ENCODE measurements at places on chromosomes 4 and X.

- DNase-seq: no peak
Measured at GRCh38 chrX:12892716-12893115, 13.7 kb upstream of the TLR8 start.

DNA sequence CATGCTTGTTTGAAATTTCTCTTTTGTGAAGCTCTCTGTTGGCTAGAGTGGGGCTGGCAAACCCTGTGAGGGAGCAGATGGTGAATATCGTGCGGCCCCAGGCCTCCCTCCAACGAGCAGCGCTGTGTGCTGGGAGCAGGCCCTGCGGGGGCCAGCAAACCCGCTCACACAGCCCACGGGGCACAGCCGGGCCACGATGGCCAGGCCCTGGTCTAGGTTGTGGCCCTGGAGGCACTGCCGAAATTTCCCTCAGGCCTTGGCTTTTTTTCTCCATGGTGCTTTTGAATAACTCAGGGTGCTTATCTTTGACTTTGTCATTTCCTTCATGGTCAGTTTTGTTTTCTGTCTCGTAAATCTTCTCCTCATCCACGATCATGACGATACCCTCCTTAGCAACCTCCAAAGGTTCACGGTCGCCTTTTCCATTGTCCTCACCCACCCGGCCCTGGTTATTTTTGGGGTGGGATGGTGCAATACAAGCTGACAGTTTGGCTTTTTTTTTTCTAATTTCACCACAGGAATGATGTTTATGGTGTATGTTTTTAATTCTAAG, 20.7 kb downstream of the PCGF3 start:
- no peak for DNase-seq

- no peak for DNase-seq
Measured at GRCh38 chr4:96186593-96186992, 346.7 kb downstream of the PDHA2 start.

DNA sequence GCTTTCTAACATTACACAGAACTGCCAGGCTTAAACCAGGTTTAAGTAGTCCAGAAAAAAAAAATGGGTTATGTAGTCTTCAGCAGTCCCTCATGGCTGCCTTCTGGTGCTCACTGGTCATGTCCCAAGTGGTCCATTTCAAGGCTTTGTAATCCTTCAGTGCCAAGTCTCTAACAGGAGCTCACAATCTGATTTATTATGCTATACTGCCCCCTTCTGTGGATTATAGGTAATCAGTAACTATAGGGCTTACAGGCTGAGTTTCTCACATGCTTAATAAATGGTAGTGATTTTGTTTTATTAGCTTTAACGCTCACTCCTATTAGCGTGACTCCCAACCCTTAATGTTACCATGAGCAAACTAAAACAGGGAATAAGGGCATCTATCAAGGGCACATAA, 92.5 kb upstream of the EDA2R start:
- no peak for DNase-seq

DNA sequence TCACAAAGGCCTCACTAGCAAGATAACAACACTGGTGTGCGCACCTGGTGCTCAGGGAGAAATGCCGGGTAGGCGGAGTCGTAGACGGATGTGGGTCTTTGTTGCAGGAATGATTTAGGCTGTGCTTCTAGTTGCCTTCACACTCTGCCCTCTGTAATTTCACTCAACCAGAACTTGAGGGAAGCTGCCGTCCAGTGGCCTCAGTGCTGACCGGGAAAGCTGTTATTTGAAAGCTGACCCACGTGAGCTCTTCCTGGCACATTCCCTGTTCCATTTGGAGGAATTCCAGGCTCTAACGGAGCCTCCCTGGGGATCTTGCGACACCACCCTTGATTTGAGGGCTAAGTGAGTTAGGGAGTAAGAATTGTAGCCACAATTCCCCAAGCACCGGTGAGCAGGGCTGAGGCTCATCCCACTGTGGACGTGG, 15.9 kb downstream of the SH3TC1 start:
- peak; percentile 83 for DNase-seq

DNA sequence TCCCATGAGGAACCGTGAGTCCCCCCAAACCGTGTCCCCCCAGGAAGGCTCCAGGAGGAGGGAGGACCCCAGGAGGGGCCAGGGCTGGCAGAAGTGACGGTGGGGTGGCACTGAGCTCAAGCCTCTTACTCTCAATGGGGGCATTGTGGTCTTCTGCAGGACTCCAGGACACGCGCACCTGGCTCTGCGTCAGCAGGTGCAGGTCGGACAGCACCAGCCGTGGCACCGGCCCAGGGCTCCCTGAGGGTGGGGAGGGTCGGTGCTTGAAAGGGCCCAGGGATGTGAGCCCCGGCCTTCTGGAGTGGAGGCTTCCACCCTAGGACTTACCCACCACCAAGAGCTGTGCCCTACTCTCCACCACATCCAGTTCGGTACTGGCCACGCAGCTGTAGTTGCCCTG, 18.3 kb downstream of the L1CAM start:
- DNase-seq: no peak

DNA sequence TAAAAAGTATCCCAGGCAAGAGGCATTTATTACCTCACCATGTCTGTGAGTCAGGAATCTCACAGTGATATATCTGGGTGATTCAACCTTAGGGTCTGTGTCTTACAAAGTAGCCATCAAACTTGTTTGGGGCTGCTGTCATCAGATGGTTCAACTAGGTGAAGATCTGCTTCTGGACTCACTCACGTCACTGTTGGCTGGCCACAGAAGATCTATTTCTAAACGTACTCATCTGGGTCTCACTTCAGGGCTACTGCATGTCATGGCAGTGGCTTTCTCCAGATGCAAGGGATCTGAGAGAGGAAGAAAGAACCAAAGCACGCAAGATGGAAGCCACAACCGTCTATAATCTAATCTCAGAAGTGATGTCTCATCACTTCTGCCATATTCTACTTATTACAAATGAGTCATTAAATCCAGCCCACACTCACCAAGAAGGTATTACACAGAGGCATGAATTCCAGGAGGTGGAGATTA, 267.8 kb upstream of the ANKRD50 start:
- no peak for DNase-seq

- no peak for DNase-seq
Measured at GRCh38 chrX:114047558-114047957, 536.3 kb upstream of the HTR2C start.

DNA sequence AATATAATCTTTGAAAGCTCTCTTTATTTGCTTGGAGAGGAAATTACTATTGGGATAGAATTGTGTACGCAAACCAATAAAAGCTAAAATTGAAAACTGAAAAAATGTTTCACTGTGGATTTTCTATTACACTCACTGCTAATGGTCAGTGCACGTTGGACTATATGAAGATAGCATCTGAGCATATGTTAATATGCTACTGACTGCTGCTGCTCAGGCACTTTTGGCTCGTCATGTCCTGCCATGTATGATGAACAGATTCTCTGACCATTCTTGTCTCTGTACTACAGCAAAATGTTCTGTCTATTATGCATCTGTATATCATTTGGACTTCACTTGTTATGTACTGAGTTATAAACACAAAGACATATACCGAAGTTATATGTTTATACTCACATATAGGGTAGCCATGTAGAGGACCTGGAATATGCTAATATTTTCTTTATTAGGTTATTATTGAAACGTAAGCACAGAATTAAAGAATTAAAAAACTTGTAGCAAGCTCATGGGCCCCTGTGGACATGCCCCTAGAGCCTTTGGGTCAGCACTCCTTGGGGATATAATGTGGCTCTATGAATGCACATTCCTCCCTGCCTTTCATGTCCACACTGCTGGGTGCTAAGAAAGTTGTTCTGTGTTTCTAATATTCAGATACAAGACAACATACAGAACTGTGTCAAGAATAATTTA, 120.8 kb downstream of the ANK2 start:
- no peak for DNase-seq

GRCh38 chrX:23805389-23805788, 22.4 kb downstream of the SAT1 start:
- no peak for DNase-seq

DNA sequence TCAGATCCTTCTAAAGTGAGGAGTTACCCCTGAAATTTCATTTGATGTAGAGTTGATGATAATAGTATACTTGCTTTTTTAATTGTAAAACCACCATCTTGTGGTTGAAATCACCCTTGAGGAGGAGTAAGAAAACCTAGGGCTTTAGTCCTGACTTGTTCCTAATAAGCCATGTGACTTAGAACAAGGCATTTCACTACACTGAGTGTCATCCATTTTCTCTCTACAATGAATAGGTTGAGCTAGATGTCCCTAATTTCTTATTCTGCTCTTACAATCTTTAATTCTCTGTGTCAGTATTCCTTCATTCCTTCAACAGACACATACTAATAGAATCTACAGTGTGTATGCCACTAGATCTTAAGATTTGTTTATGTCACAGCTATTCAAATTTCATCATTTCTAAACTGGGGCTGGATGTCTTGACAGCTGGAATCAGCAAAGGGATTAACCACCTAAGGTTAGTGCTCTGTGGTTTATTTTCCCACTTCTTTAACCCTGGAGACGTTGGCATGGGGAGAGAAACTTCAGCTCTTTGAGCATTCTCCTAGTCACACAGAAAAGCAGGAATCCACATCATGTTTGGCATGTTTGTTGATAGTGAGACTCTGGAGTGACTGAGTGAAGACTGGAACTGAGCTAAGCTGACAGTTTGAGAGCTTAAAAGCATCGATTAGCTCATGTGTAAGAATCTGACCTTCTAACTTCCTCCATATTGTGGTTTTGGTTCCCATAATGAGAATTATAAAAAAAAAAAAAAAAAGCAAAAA, 246.3 kb downstream of the NDST4 start:
- DNase-seq: no peak

DNA sequence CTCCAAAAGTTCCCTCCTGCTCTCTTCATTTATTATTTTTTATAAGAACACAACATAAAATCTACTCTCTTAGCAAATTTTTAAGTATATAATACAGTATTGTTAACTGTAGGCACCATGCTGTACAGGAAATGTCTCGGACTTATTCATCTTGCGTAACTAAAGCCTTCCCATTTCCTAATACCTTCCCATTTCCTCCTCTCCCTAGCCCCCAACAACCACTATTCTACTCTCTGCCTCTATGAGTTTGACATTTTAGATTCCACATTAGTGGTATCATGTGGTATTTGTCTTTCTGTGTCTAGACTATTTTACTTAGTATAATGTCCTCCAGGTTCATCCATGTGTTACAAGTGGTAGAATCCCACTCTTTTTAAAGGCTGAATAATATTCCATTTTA, 15.8 kb upstream of the SYTL4 start:
- no peak for DNase-seq

DNA sequence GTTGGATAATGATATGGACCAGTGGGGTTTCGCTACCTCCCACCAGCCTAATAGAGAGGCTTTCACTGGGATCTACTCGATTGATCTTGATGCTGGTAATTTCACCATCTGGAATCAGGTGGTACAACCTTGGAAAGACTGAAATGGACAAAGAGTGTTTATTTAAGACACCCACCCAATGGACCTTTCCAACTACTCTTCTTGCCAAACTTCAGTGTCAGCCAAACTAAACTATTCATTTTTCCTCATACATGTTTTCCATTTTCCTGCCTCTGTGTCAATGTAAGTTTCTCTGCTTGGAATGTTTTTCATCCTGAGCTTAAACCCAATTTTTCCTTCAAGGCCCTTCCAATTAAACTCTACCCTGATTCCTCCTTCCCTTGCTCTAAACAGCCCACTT, 92.6 kb downstream of the LNX1 start:
- DNase-seq: no peak

- no peak for DNase-seq
Measured at GRCh38 chr4:8419222-8420041, 21.1 kb downstream of the ACOX3 start.

GRCh38 chr4:5990446-5991160, 27.6 kb downstream of the C4orf50 start:
- DNase-seq: no peak

DNA sequence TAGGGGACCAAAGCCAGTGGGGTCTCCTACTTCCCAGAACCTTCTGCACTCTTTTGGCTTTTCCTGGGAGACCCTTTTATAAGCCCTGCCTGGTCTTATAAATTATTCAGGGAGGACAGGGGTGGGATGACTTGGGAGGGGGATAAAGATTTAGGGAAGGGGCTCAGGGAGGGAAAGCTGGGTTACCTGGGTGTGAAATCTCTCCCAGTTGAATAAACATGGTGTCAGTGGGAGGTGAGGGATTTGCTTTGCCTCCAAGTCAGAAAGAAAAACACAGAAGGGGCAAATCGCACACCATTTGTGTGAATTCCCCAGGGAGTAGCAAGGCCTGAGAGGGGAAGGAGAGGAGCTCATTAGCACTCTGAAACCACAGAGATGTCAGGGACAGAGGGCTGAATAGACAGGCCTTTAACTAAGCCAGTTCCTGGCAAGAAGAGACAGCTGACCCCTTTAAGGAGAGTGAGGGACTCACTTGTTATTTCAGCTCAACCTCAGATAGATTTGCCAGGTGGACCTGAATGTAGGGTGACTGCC, at the start of gene RIPPLY1:
Gene RIPPLY1 (minus strand): TSS at position 51 of the 534 bp plus-strand sequence. CDS start 54 bp downstream, outside the sequence.
- DNase-seq: no peak

DNA sequence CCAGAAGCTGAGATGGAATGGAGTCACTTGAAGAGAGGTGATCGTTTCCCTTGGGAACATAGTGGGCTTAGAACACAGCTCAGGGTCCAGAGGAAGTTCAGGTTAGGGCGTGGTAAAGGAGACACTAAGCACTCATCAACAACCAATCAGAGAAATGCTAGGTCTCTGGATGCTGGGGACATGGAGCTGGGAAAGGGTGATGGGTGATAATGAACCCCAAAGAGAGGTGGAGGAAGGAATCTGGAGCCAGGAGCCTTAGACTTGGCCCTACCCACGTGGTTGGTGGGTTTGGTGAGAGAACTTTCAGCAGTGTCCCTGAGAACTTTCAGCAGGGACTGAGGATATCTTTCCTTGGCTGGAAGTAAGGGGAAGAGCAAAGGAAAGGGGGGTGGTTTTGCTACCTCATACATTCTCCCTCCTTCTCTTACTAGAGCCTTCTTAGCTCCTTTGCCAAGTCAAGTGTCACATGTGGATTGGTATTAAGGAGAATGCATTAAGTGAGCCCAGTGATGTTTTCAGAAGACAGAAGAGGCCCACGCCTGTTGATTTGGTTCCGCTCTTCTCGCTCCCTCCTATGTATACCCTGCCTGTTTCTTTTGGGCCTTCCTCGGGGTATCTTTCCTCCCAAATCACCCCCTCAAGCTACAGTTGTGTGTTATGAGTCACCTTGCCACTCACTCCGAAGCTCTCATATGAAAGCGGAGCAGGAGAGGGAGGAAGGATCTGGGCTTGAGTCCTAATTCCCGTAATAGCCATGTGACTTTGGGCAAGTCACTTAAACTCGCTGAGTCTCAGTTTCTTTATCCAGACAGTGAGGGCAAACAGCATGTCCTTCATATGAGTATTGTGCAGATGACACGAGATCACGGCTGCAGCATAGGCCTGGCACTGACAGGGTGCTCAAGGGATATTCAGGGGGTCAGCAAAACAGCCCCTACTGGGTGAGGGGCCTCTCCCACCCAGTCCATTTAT, 63.1 kb downstream of the TSC22D3 start:
- DNase-seq: no peak

DNA sequence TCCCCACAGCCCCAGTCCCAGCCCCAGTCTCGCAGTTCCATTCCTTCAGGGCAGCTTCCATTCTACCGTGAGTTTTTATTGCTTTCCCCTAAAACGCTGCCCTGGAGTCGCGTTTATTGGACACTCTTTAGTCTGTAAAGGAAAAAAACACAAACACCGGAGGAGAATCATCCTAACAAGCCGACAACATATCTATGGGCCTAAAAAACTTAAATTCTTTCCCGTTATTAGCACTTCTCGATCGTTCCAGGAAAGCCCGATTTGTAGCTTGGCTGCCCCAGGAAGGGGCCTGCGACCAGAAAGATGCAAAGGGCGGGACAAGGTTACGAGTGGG, 178.5 kb downstream of the CBR4 start:
- DNase-seq: no peak
